ENCODE measurements at places on chromosomes 6 and 20.

- no peak for DNase-seq
These were observed 14.4 kb downstream of the SLC22A3 start for GRCh38 chr6:160362556-160362955.

DNA sequence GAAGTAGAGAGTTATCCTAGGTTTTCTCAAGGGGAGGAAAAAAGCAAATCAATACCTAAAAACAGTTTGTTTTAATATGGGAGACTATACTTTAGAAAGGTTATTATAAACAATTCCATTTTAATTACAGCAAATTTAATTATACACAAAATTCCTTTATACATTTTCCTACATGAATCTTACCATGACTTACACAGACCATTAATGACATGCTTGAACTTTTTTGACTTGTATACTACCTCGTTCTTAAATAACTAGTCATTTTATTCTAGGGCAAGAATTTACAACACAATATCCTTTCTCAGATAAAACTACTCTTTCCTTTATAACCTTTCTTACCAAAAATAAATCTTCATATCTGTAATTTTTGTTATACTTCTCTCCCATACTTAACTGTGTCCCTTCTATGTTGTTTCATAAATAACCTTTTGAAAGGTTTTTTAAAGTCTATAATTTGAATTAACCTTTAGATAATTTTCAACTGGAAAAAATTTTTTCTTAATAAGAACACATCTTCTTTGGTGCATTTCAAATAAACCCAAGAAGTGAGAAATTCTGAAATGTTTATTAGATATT lies 729.4 kb downstream of the TENT5A start:
- DNase-seq, result no peak

GRCh38 chr20:8777911-8778310 lies 291.0 kb upstream of the PLCB4 start:
- DNase-seq, result no peak

GRCh38 chr6:149889326-149889725 lies 8.6 kb downstream of the RAET1E start:
- no peak for DNase-seq

DNA sequence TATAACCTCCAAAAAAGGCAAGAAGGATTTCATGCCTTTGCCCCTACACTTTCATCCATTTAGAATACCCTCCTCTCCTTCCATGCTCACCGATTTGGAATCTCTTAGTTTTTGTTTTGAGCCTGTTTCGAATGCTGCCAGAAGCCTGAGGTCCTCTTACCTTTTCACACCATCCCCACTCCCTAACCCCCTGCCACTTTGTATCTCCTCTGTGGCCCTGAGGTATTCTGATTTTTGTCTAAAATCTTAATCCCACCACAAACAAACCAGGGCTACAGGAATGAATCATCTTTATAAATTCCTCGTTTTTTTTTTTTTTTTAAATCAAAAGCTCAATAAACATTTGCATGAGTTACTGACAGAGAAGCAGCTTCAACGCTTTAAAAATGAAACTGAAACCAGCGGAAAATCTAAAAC lies 1.6 kb upstream of the RPS12 start:
- peak; percentile 51 for DNase-seq

DNA sequence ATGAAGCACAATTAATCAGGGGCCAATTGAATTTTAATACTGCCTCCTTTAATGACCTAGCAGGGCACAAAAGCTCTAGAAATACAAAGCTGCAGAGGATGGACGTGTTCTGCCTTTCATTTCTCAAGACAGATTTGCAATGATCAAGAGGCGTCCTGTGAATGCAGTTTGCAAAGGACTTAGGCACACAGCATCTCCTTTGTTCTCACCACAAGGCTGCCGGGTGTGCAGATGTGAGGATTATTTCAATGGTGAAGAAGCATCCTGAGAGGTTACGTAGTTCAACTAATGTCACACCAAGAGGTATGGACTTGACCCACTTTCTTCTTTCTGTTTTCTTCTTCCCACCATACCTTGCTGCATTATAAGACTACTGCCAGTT lies 42.9 kb upstream of the SPTLC3 start:
- DNase-seq, result no peak

- no peak for DNase-seq
These were observed 235.6 kb downstream of the PLCB1 start for GRCh38 chr20:8367689-8368088.

DNA sequence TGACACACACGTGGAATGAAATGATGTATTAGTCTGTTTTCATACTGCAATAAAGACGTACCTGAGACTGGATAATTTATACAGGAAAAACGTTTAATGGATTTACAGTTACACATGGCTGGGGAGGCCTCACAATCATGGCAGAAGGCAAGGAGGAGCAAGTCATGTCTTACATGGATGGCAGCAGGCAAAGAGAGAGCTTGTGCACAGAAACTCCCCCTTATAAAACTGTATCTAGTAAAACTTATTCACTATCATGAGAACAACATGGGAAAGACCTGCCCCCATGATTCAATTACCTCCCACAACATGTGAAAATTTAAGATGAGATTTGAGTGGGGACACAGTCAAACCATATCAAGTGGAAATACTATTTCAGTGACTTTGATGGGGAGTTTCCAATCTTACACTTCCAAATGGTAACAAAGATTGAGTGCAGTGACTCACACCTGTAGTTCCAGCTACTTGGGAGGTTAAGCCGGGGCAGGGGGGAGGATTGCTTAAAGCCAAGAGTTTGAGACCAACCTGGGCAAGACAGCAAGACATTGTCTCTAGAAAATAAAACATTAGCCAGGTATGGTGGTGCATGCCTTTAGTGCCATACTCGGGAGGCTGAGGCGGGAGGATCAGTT lies 8.2 kb upstream of the LY86 start:
- DNase-seq, result no peak

GRCh38 chr6:13397359-13398068 lies 69.2 kb upstream of the TBC1D7 start:
- DNase-seq, result no peak

GRCh38 chr6:40042232-40042631 lies 108.0 kb upstream of the MOCS1 start:
- no peak for DNase-seq

GRCh38 chr6:156839591-156840001 lies 62.4 kb downstream of the ARID1B start:
- no peak for DNase-seq

- no peak for DNase-seq
These were observed 210.1 kb upstream of the CCN2 start for GRCh38 chr6:132161283-132161682.

DNA sequence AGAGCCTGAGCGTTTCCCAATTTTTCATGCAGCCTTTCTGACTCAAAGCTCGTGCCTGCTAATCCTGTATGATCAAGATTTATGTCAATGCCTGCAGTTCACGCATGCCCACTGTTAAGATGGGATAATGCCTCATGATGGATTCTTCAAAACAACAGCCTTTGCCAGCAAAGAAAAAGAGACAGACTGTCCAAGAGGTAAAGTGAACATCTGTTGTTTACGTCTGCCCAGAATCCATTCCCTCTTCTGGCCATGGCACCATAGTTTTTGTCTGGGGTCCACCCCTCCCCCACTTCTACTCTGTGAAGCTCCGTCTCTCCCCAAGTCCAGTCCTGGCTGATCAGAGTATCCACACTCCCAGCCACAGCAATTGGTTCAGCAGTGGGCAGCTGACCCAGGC lies 91.9 kb upstream of the EYA2 start:
- no peak for DNase-seq

- no peak for DNase-seq
These were observed 189.0 kb downstream of the BCAS1 start for GRCh38 chr20:53881362-53881761.

- DNase-seq, result no peak
These were observed 14.9 kb downstream of the CRISP2 start for GRCh38 chr6:49698478-49698877.

DNA sequence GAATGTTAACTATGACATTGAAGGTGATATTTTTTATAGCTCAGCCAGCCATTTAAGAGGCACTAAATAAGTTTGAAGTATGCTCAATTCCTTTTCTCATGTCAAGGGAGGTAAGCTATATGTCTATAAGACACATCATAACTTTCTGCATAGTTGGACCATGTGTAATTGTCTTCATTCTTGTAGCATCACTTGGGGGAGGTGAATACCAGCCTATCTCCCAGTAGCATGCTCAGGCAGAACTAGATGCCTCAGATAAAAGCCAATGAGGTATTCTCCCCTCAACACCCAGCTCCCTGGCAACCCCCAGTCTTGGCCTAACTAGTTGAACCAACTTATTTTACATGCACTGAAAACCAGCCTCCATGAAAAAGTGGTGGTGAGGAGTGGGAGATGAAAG lies 158.3 kb upstream of the JAG1 start:
- no peak for DNase-seq

- peak; percentile 36 for DNase-seq
These were observed 712 bp downstream of the ABHD16A start for GRCh38 chr6:31702405-31702818.

DNA sequence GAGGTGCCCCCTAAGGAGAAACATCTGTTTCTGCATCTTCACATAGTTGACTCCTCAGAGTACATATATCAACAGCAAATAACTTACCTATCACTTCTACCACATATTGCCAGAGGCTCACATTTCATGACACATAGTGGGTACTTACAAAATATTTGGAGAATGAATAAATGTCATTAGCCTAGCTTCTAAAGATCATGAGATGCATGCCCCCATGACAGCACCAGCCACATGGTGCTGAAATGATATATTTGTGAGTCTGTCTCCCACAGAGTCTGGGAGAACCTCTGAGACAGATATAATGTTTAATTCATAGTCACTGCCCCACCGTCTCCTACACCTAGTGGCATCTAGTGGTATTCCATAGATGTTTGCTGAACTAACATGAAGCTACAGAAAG lies 555.6 kb downstream of the KIF16B start:
- DNase-seq, result no peak

DNA sequence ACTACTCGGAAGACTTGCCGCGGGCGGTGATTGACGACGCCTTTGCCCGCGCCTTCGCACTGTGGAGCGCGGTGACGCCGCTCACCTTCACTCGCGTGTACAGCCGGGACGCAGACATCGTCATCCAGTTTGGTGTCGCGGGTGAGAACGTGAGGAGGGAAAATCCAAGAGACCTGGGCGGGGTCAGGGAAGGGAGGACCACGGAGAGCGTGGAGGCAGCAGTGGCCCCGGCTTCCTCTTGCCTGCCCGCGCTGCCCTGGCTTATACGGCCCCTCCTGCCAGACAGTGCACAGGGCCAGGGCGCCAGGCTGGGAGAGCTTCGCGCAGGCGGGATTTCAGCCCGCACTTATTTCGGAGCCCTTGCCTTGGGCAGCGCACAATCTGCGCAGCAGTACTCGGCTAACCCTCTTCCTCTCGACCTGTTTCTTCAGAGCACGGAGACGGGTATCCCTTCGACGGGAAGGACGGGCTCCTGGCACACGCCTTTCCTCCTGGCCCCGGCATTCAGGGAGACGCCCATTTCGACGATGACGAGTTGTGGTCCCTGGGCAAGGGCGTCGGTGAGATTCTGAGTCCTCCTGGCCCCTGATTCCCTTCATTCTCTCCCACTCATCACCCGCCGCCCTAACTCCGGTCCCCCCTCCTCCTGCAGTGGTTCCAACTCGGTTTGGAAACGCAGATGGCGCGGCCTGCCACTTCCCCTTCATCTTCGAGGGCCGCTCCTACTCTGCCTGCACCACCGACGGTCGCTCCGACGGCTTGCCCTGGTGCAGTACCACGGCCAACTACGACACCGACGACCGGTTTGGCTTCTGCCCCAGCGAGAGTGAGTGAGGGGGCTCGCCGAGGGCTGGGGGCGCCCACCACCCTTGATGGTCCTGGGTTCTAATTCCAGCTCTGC lies 2.0 kb downstream of the MMP9 start:
- no peak for DNase-seq

DNA sequence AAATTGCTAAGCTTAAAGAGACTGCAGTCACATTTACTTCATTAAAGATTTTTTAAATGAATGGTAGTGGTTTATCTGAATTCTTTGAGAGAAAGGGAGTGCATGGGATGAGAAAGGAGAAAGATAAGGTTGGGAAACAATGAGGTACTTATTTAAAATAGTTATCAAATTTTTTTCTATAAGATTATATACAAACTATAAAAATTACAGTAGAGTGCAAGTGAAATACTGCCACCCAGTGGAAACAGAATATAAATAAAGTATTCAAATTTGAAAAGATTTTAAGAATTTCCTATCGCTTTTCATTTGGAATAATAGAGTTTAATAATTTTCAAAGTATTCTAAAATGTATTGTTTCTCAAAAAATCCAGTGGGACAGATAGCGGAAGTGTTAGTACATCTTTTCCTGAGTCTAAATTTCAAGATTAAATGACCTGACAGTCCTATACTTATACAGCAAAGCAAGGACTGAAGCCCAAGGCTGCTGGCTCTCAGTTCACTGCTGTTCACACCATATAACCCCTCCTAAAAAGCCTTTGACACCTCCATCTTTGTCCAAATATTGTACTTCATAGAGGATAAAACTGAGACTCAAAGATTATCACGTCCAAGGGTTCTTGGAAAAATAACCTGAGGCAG lies 31.1 kb downstream of the EPM2A start:
- no peak for DNase-seq

- DNase-seq, result no peak
These were observed 126.5 kb downstream of the ZFAND3 start for GRCh38 chr6:37946057-37946456.

DNA sequence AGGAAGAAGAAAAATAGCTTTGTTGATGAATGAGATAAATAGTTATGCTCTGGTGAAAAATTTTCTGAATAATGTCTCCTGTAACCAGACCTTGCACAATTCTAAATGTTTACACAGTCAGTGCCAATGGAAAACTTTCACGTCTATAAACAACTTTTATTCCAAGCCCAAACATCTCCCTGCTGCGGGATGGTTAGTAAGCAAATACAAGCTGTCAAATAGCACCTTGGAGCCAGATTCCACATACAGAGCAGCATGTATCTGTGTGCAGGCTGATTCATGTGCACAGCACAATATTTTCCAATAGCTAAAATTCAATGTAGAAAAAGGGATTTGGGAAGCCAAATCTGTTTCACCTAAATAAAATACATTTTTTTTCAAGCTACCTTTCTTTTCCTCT lies 813.3 kb downstream of the HACE1 start:
- DNase-seq, result no peak

DNA sequence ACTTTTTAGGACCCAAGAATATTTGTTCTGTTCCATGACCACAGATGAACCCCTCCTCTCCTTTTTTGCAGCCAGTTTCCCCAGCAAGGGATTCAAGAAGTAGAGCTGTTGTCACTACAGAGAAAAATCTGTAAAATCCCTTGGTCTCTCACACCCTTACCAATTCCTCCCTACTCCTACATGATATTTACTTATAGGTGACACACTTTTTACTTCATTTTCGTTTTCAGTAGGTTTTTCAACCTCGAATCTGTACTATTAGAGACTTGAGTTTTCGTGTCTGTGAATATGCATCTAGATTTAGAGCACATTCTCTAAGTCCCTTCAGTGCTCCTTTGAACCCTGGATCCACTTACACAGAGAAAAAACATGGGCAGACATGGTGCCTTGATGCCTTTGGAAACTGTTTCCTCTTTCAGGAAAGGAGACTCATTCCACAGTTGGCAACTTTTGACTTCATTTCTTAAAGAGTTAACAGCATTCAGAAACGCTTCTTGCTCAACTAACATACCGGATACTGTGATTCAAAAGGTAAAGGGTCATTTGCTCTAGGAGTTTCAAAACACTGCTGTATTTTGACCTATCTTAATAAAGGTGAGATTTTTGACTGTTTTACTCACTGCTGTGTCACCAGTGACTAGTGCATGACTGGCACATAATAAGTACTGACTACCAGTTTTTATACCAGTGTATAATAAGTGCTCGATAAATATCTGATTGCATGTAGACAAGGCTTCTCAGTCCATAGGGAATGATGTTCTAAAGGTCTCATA lies 50.6 kb downstream of the LAMA4 start:
- DNase-seq, result no peak

GRCh38 chr6:88442737-88443136 lies 276.6 kb upstream of the CNR1 start:
- DNase-seq, result no peak

All from DMS79 treated with DMSO at 0.1 percent for 48 hours (cell line).